Peyer's patch (tissue), 4 donors: ENCODE measurements at places on chromosomes 5 and 9. TPM values are rescaled to one million over a fixed set of nuclear protein-coding genes. Genes with fewer than 3 reads are reported as not detected.

DNA sequence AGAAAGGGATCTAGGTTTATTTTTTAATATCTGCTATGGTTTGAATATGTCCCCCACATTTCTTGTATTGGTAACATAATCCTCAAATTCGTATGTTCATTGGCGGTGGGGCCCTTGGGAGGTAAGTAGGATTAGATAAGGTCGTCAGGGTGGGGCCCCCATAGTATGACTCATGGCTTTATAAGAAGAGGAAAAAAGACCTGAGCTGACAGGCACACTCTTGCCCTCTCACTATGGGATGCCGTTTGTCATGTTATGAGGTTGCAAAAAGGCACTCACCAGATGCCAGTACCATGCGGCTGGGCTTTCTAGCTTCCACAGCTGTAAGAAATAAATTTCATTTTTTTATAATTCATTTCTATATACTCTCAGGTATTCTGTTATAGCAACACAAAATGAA is 67.3 kb upstream of the SGCD start:
- DNase-seq = no peak

DNA sequence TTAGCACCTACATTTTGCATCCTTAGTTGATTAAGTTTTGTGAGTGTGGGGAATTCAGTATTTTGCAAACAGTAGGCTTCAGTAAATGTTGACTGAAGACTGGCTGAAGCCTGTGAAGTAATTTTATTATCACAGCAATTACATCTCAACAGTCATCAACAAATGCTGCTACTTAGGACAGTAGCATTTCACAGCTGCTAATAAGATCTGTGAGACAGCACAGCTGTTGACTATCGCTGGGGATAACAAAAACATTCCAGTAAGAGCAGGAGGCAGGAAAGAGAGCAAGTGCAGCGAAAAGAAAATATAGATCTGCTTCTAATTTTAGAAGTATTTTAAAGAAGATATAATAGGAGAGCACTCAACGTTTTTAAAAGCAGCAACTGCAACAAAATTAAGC is 117.3 kb upstream of the FGF10 start:
- no peak for DNase-seq

DNA sequence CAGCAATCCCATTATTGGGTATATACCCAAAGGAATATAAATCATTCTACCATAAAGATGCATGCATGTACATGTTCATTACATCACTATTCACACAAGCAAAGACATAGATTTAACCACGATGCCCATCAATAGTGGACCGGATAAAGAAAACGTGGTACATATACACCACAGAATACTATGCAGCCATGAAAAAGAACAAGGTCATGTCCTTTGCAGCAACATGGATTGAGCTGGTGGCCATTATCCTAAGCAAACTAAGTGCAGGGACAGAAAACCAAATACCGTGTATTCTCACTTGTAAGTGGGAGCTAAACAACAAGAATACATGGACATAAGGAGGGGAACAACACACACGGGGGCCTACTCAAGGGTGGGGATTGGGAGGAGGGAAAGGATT is 33.8 kb upstream of the LAMC3 start:
- no peak for DNase-seq

KCNN2 gene
- not detected for total RNA-seq

DNA sequence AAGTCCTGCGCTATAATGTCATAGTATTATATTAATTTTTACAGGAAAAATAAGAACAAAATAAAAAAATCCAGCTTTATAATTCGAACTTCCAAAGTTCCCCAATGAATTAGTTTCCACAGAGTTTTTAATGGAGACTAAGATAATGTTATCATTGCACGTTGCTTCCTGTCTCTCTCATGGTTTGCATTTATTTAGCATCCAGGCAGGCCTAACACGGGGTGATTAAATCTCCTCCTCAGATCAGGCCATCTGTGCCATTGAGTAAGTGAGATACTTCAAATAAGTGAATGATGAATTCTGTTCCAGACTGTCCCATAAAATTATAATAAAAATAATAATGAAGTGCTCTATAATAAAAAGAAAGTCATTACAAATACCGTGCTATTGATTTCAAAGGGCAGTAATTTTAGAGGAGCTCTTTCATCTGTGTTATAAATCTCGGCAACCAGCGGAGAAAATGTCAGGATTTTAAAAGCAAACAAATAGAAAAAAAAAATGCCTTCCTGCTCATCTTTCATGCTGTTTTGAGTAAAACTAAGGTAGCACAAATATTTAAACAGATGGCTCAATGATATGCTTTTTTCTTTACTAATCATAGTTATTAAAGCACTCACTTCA is 570.6 kb upstream of the ZNF608 start:
- DNase-seq = no peak

DNA sequence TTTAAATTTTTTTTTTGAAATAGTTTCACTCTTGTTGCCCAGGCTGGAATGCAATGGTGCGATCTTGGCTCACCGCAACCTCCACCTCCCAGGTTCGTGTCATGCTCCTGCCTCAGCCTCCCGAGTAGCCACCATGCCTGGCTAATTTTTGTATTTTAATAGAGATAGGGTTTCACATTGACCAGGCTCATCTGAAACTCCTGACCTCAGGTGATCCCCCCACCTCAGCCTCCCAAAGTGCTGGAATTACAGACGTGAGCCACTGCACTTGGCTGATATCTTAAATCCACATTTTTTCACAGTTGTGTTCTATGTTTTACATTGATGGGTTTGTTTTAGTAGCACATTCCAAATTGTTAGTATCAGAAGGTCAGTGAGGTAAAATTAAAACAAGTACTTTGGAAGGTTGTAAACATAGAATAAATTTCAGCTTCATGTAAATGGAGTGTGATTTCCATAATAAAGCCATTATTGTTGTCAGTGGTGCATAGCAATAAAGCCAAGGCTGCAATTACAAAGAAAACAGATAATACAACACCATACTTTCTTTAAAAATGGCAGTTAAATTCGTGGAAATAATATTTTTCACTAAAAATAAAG is 287.2 kb downstream of the ARRDC3 start:
- DNase-seq = no peak

PCDHB6 gene
- total RNA-seq = 0.54 TPM

DOLK gene
- 11.5 TPM for total RNA-seq

HINT1 gene
- total RNA-seq = 277 TPM

DNA sequence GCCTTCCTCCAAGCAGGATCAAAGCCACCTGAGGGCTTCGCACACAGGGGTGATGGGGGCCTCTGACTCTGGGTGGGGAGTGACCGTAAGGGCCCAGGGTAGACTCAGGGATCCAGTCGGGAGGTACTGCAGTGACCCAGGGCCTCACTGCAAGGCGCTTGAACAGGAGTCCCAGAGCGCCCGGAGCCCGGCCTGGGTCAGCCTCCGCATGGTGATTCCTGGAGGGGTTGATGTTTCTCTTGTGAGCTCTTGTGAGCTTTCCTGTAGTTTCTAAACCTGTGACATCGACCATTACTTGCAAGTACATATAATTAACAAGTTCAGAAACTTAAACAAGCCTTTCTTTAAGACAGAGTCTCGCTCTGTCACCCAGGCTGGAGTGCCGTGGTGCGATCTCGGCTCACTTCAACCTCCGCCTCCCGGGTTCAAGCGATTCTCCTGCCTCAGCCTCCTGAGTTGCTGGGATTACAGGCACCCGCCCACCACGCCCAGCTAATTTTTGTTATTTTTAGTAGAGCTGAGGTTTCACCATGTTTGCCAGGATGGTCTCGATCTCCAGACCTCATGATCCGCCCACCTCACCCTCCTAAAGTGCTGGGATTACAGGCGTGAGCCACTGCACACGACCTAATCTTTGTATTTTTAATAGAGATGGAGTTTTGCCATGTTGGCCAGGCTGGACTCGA is 19.8 kb downstream of the PTGES start:
- DNase-seq = no peak

DNA sequence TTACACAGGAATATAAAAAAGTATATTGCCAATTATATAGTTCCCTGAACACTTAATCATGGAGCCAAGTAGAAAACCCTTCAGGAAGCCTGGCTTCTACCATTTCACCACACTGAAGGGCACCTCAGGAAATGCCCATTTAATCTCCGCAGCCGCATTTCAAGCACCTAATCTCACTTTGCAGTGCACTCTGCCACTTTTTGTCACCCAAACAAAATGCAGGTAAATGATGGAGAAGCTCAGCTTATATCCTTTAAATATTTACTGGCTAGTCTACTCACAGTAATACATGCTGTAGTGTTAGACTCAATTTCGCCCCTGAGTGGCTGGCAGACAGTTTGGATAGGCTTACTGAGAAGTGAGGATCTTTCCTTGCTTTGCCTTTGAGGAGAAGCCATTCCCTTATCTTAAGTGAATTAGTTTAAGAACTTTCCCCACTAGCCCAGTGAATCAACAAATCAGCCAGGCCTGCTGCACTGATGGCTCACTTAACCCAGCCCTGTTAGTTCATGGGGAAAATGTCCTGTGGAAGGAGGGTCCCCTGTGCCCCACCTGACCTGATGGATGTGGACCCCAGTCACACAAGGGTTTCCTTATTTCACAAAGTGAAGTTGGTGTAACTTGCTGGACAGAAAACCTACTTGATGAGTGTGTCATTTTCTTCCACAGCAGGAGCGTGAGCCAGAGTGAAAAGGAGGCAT is 209.7 kb downstream of the CAAP1 start:
- DNase-seq = no peak

ACTBL2 gene
- total RNA-seq = not detected

MLANA gene
- total RNA-seq = not detected

HAVCR2 gene
- total RNA-seq = 0.53 TPM

GRCh38 chr5:17302604-17303003 is 85.2 kb downstream of the BASP1 start:
- no peak for DNase-seq

DNA sequence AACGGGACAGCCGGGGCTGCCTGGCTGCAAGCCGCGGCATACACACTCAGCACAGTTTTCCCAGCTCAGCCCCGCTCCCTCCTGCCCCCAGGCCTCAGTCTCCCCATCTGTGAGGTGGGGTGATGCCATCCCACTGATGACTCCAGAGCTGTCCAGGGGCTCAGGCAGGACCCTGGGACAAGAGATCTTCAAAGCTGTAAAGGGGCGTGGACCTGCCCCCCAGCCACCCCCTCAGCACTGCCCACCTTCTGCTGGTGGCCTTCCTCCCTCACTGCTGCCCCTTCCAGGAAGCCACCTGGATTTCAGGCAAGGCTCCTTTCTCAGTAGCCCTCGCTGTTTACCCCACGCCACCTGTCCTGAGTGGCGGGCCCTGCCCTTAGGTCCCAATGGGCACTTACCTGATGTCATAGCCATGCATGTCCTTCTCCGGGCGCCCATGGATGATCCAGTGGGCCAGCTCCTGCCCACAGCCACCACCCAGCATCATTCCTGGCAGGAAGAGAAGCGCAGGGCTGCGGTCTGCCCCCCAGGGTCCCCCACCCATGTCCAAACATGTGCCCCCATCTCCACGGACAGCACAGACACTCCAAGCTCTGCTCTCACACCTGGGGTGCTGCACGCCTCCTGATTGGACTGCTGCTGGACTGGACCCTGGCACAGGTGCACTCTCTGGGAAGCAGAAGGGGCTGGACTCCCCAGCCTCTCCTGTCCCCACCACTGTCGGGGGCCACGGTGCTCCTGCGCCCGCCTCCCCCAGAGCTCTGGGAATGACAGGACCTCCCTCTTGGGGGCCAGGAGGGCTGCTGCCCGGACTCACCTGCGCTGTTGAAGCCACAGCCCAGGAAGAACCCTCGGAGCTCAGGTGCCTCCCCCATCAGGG is 25.7 kb downstream of the SARDH start:
- no peak for DNase-seq

- no peak for DNase-seq
These were observed 84.8 kb upstream of the MIER3 start for GRCh38 chr5:57036761-57037160.

DNA sequence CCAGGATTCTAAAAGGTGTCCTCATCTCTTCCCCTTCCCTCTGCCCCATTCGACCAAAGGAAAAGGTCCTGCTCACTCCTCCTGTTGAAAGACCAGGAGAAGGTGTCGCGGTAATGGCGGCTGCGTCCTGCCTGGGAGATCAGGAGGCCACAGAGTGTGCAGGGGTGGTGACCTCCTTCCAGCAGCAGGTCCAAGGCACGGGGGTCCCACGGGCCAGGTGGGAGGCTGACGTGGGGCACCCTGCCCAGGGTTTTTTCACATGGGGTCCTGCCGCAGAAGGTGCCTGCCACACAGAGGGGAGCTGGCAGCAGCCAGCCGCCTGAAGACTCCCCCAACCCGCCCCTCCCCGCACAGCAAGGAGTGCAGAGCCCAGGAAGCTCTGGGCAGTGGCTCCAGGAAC is 22.2 kb upstream of the ADAMTS2 start:
- DNase-seq = no peak

- no peak for DNase-seq
These were observed 383.8 kb upstream of the TUSC1 start for GRCh38 chr9:26061948-26062575.

DNA sequence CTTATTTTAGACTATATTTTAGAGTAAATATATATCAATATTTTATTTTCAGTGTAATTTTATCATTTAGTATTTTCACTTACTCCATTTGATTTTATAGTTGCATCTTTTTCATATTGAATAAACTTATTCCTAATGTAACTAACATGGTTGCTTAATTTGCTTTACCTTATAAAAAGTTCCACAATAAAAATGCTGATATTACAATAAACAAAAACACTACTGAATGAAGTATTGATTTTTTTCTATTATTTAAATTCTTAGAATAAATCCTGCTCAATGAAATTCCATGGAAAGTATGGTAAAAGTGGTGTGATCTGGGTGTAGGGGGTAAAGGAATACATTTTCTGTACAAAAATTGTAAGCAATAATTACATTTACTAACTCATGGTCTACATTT is 2074.9 kb upstream of the C9orf72 start:
- DNase-seq = no peak

GRCh38 chr5:127849408-127849807 is 146.2 kb downstream of the CCDC192 start:
- no peak for DNase-seq
